Naive thymus-derived CD4-positive, alpha-beta T cell (primary cell): ENCODE measurements at places on chromosomes 3 and 15.

- no peak for DNase-seq
These were observed 67.1 kb downstream of the APBA2 start for GRCh38 chr15:28952666-28953491.

DNA sequence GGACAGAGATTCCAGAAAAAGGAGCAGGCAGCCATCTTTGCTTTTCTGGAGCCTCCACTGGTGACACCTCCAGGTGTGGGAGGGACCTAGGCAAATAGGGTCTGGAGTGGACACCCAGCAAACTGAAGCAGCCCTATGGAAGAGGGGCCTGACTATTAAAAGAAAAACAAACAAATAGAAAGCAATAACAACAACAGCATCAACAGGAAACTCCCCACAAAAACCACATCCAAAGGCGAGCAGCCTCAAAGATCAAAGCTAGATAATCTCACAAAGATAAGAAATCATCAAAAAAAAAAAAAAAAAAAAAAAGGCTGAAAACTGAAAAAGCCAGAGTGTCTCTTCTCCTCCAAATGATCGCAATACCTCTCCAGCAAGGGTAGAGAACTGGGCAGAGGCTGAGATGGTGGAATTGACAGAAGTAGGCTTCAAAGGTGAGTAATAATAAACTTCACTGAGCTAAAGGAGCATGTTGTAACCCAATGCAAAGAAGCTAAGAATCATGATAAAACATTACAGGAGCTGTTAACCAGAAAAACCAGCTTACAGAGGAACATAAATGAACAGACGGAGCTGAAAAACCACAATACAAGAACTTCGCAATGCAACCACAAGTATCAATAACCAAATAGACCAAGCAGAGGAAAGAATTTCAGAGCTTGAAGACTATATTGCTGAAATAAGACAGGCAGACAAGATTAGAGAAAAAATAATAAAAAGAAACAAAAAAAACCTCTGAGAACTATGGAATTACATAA is 225.4 kb downstream of the CTNNB1 start:
- no peak for DNase-seq

DNA sequence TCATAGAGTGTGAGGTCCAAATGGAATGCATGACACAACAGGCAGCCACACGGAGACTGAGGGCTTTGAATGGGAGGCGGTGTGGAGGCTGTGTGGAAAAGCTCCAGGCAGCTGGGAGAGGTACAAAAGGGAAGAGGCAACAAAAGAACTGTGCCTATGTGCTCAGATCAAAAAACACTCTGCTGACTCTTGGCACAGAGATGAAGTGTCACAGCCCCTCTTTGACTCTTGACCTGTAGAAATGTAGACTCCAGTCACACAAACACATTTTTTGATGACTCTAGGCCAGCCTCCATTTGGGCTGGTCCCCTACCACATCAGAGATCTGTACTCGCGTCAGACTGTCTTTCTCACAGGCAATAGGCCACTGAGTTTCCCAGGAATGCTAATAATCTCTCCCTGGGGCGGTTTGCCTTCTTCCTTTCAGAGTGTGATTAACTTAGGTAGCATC is 456.0 kb downstream of the TUSC7 start:
- DNase-seq, result no peak

GRCh38 chr3:99568663-99569335 is 69.6 kb upstream of the COL8A1 start:
- no peak for DNase-seq

DNA sequence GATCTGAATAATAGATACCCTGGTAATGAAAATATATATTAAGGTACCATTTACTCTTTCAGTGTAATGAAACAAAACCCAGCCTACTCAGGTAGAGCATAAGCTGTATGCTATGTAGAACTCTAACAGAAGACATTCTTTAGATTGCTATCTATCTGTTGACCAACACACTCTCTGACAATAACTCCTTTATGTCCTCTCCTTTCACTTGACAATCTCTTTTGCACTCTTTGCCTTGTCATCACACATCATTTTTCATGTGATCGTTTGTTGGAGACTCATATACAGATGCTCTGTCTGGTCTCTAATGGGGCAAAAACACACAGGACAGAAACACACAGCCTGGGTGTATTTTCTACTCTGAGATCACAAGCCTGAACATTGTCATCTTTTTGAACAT is 35.4 kb upstream of the SUCLG2 start:
- no peak for DNase-seq

DNA sequence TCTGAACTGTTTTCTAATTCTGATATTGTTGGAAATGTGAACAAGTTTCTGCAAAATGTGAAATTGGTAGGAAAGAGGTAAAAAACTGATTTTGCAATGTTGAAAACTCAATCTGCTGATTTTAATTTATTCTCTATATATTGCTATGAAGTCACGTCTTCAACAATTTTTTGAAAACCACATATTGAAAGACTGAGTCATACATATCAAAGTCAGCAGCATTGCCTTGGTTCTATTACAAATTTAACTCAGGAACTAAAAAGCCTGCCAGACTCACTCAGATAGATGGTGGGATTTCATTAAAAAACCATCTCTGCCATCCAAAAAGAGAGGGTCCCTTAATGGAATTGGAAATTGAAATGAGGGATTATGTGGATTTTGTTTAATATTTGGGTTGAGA is 351.4 kb downstream of the CNTN3 start:
- no peak for DNase-seq

DNA sequence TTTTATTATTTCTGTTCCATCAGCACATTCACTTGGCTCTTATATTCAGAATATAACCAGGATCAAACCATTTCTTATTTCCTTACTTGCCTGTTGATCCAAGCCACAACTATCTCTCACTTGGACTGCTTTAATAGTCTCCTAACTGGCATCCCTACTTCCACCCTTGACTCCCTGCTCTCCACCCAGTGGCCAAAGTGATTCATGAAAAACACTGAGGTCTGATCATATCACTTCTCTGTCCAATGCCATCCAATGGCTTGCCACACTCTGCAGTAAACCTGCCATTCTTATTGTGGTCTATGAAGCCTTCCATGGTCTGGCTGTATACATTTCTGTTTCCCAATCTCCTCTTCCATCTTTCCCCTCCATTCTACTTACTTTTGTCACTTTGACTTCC is 576.1 kb downstream of the PDCD6IP start:
- no peak for DNase-seq

DNA sequence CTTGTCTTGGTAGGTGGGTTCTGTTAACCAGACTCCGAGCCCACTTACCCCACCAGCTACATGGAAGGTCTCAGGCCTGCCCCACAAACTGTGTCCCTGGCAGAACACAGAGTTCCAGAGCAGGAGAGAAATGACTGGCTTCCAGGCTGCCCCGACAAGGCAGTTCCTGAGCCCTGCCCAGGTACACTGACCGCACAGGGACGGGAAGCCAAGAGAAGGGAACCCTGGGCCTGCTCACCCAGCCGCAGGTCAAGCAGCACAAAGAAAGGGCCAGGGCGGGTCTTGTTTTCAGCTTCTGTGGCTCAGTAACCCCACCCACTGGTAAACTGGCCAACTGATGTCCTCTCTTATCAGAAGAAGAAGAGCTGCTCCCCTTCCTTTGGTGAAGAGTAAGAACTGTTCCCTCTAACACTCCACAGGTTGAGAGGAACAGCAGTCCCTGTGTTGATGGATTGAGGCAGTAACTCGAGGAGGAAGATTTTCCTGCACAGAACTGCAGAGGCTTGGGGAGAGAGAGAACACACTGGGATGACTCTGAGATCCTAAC is 68.4 kb downstream of the CRTC3 start:
- DNase-seq, result no peak

DNA sequence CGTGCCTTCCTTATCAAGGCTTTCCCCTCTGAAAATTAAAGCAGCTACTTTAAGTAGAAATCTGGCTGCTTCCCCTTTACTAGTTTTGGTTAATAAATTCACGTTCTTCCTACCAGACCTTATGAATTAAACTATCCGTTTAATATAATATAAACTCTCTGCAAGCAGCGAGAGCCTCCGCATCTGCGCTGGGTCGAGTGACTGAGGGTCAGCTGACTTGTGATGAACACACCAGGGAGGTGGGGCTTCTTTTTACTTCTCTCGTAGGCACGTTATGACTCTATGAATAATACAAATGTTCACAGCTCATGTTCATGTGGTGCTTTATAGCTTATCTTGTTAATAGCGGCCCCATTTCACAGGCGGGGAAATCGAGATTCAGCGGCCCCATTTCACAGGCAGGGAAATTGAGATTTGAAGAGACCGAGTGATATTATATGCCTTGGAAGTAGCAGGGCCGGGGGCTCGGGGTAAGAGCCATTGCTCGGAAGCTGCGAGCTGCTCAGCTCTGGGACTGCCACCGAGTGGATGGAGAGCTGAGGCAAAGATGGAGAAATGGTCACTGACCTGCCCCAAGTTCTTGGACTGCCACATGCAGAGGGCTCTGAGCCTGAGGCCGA is 8.3 kb downstream of the MUC4 start:
- no peak for DNase-seq

DNA sequence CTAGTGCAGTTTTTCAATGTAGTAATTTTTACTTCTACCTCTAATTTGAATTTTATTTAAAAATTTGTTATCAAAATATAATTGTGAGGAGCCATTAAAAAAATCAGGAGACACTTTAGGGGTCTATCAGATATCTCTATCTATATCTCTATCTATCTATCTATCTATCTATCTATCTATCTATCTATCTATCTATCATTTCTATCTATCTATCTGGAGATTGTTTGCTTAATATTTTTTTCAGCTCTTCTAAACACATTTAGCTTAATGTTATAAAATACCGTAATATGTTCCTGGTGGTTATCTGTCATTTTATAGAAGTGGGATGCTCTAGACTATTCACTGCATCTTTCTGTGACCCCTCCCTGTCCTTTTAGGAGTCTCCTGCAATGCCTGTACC is 193.7 kb upstream of the P2RY1 start:
- no peak for DNase-seq

GRCh38 chr15:34855893-34856292 is 60.5 kb upstream of the ACTC1 start:
- no peak for DNase-seq

DNA sequence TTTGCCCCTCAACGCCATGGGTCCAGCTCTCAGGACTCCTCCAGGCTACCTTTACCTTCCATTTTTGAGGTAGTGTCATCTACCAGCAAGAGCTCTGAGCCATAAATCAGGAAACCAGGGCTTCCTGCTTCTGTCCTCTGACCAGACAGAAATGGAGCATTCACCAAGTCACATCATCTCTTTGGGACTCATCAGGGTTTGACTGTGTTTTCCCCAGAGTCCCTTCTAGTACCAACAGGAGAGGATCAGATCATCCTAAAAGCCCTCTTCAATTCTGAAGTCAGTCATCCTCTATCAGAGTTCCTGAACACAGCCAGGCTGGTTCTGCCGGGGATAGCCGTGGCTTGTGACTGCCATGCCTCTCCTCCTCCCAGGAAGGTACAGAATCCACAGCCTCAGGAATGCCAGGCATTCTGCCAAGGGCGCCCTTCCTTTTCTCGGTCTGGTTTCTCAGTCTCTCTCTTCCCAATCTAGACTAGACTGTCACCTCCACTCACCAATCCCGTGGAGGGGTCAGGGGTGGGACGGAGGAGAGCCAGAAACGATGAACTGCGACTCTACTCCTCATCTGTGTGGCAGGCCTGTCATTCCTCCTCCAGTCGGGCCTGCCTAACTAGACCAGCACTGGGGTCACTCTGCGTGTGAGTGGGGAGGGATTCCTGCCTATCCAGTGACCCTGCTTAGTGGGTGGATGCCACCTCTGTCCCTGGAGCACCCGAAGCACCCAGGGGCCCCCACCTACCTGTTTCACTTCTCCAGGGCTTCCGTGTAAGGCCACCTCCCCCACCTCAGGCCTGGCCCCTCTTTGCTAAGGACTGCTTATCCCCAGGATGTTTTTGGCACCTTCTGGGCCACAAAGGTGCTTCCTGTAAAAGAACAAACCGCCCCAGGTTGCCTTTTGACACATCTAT is 30.9 kb downstream of the CCNL1 start:
- peak; percentile 37 for DNase-seq

DNA sequence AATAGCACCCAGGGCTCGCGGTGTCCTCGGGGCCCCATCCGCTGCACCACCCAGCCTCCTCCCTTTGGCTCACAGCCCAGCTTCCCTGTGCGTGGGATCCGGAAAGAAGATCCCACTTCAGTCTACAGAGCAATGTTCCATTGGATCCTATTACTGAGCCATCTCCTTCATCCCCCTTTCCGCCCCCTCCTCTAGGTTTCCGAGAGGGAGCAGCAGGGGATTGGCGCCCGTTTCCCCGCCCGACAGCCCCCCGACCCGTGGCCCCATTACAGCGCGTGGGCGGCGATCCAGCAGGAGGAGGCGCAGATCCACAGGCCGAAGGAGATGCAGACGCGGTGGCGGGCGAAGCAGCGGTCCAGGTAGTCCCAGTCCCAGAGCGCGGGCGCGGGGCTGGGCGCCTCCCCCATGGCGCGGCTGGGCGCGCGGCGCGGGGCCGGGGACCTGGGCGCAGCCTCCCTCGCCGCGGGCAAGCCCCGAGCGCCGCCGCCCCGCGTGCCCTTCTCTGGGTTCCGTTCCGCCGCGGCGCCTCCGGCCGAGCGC is 340 bp downstream of the TMEM44 start:
- no peak for DNase-seq

GRCh38 chr3:195249858-195250464 is 21.0 kb downstream of the XXYLT1 start:
- peak; percentile 11 for DNase-seq

DNA sequence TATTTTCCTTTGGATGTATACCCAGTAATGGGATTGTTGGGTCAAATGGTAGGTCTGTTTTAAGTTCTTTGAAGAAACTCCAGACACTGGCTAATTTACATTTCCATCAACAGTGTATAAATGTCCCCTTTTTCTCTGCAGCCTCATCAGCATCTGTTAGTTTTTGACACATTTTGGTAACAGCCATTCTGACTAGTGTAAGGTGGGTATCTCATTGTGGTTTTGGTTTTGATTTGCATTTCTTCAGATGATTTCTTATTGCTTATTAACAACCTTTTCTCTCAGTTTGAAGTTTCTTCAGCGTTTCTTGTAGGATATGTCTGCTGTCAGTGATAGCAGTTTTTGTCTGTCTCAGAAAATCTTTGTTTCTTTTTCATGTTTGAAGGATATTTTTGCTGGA is 15.4 kb downstream of the GALK2 start:
- no peak for DNase-seq

GRCh38 chr3:185693985-185694653 is 108.0 kb downstream of the SENP2 start:
- DNase-seq, result no peak

DNA sequence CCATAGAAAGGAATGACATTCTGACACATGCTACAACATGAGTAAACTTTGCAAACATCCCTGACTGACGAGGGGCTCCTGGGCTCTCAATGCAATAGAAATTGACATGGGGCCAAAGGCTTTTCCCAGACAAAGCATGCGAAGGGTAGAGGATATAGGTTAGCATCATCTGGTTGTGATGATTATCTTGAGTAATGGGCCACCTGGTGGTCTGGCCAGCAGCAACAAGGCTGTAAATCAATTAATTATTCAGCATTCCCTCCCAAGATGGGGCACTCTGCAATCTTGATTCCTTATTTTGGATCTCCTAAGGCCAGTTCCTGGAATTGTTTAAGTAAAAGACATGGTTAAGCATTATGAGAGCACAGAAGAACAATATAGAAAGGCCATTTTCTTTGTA is 99.2 kb downstream of the AGBL1 start:
- DNase-seq, result no peak

GRCh38 chr3:141471160-141471559 is 15.7 kb upstream of the RASA2 start:
- DNase-seq, result no peak

- DNase-seq, result no peak
These were observed 4.5 kb upstream of the IP6K1 start for GRCh38 chr3:49790626-49791411.

GRCh38 chr3:126671521-126671920 is 16.6 kb upstream of the TXNRD3 start:
- DNase-seq, result no peak

- DNase-seq, result peak; percentile 45
These were observed 6.5 kb upstream of the ALDH1A3 start for GRCh38 chr15:100873029-100873677.
